ENCODE measurements at places on chromosomes 13 and 19.

- ATAC-seq: no peak
Measured at GRCh38 chr13:77143431-77143830, 116.5 kb upstream of the FBXL3 start.

GRCh38 chr13:64158908-64159307, 2743.3 kb upstream of the PCDH20 start:
- no peak for ATAC-seq

GRCh38 chr19:17953869-17954268, 13.0 kb upstream of the KCNN1 start:
- ATAC-seq: no peak

DNA sequence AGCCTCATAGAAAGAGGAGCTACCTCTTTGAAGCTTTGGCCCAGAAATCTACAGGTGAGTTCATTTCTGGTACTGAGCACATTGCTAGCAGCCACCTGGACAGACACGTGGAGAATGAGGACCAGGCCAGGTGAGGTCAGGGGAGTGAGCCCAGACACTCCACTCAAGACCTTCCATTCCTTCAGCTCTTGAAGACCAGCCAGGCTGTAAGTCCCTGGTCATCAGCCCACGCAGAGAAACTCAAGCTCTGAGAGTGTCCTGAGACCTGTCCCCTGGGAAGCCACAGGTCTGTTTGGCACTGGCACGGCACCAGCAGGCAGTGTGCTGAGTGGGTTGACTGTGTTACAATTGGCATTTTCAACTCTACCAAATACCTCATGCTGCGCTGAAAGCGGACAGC, 27.4 kb downstream of the C13orf42 start:
- ATAC-seq: no peak

- no peak for ATAC-seq
Measured at GRCh38 chr19:45882652-45883585, 3.0 kb downstream of the IRF2BP1 start.

DNA sequence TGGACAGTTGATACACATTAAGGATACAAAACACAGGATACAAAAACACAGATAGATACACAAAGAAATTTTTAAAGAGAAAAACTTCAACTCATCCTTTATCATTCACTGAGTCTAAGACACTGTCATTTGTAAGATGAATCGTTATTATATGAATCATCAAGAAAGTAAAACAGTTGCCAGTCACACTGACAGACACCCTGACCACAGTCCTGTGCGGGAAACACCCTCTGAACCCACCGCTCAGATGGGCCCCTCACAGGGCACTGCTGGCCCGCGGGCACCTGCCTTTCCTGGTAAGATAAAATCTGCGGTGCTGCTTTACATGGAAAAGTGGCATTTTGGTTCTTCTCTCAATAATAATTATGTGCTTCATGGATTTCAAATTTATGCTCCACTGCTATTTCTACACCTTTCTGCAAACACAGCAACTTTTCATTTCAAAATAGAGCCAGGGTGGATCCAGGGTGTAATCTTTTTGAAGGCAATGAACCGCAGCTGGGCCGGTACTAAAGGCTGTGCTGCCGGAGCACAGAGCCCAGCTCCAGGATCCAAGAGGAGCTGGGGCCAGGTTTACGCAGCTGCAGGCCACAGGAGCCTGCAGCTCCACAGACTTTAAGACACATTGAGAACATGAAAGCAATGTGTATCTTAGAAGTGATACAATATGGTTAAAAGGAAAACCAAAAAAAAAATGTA, 76.8 kb downstream of the TUBGCP3 start:
- no peak for ATAC-seq

DNA sequence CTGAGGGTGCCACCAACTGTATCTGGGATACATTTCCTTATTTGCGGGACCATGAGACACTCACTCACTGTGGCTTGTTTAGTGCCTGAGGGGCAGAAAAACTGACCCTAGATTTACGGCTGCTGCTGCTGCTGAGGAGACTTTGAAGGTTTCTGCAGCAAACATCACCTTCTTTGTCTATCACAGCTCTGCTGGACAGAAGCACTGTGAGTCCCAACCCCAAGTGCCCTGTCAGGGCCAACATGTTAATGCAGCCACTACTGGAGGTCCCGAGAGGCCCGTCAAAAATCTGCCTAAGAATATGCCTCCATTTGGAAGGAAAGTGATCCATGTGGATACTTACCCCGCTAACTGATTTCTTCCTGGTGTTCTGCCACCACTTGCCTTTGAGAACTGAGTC, 37.3 kb upstream of the UBL3 start:
- no peak for ATAC-seq
